Kidney capillary endothelial cell (primary cell): ENCODE measurements at places on chromosomes 7 and 10.
A peak's percentile ranks its signal among the peaks of the same experiment; 100 is the strongest.

DNA sequence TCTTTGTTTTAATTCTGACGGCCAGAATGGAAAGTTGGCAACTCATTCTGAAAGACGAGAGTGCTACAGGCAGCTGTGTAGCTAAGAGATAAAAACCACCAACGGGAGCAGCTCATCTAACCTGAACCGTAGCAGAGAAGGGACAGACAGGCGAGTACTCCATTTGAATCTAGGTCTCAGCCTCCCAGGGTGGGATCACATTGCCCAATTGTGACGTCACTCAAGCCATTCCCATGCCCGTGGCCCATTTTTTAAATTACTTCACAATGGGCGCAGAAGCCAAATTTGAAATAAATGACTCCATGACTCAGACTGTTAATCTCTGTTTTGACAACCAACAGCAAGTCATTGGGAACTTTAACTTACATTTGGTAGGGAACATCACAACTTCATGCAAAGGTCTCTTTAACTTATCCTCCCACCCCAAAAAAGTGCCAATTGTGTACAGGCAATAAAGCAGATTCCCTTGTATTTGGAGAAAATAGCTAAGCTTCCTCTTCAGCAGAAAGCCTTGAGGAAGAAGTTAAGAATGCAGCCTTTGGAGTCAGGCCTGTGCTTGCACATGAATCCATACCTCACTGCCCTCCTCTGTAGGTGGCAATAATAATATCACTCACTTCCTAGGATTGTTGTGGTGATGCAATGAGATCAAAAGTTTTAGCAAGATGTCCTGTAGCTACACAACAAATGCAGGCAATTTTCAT lies 93.2 kb upstream of the KIF5B start:
- peak; percentile 36 for DNase-seq

DNA sequence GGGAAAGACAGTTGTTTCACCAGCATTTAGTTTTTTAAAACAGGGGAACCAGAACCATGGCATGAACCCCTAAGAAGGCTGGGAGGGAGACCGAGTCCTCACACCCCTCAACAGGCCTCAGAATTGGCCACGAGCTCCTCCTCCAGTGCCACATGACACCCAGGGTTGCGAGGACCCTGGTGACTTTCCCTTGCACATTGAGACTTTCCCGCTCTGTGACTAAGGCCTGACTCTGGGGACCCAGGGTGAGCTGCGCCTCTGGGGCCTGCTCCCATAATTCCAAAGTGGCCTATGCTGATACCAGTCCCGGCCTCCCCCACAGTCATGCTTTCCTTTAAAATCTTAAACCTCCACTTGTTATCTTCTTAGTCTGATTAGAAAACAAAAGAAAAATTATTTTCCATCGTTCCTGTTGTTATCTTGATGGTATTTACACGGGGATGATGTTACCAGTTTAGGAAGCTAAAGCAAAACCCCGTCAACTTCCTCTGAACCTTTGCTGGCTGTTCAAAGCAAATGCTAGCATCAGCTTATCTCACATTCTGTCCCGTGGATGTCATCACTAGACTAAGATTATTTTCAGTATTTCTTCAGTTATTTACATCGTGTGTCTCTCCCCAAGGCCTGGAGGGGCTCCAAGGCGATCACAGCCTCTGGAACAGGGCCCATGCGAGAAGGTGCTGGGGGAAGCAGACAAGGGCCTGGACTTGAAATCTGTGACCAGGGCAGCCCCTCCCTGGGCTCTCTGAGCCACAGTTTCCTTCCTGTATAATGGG lies 42.1 kb downstream of the FAM53B start:
- no peak for DNase-seq

DNA sequence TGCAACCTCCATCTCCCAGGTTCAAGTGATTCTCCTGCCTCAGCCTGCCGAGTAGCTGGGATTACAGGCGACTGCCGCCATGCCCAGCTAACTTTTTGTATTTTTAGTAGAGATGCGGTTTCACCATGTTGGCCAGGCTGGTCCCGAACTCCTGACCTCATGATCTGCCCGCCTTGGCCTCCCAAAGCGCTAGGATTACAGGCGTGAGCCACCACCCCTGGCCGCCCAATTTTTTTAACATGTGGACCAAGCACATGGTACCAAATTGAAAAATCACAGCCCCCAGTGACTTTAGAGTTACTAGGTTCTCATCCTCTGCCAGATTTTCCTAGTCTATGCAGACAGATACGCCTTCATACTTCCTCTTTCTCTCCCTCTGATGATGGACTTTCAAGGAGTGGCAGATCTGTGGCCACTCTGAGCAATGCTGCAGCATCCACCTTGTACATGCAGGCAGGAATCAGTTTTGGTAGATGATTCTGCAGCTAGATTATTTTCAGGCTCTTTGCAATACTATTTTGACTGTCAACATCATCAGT lies 34.0 kb upstream of the EZH2 start:
- no peak for DNase-seq

- no peak for DNase-seq
These were observed 267.5 kb upstream of the SP4 start for GRCh38 chr7:21160401-21160800.

GRCh38 chr7:30598121-30598876 lies 3.6 kb downstream of the GARS1 start:
- DNase-seq, result no peak

DNA sequence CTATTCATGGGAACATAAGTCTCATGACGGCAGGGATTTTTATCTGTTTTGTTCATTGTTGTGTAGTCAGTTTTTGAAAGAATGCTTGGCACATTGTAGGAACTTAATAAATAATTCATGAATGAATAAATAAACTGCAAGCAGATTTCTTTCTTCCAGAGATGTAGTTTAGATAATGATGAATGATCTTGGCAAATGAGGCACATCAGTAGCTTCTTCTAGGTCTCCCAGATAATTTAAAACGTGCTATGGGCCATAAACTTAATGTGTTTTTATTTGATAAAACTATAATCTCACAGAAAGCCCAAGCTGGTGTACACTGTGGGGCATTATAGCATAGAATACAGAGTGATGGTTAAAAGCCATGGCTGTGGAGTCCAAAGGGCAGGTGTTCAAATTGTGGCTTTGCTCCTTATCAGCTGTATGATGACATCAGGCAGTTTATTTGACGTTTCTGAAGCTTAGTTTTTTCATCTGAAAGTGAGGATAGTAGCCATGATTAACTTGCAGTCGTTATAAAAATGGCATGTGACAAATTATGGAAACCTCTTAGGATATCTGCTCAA lies 3.5 kb downstream of the MGAM start:
- DNase-seq, result no peak
